ENCODE measurements at places on chromosomes 5 and 9. TPM values are rescaled to one million over a fixed set of nuclear protein-coding genes. Genes with fewer than 3 reads are reported as not detected.

- no peak overlapping the region for H3K4me3 ChIP-seq
- no peak overlapping the region for H3K27ac ChIP-seq
- no peaks in the 10 kb centered on the region for H3K4me1 ChIP-seq
- H3K36me3 ChIP-seq = no peaks in the 10 kb centered on the region
- no peak for DNase-seq
Observed at GRCh38 chr9:84447305-84447704, 106.7 kb upstream of the SLC28A3 start.

DNA sequence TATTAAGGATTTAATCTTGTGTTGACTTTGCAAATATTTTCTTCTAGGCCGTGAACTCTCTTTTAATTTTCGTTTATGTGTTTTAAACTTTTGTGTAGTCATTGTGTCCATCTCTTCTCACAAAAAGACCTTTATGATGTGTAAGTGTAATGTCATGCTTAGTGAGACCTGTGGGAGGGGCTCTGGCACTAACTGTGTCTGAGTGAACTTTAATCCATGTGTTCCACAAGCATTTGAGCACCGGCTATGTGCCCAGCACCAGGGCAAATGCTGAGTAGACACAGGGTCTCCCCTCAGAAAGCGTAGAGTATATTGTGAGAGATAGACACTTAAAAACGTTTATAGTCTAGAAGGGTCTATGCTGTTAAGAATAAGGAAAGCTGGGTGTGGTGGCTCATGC, 272.6 kb upstream of the TUT7 start:
- no peak overlapping the region for H3K4me3 ChIP-seq
- peaks cover 3% of the 10 kb centered on the region for H3K4me1 ChIP-seq
- no peaks in the 10 kb centered on the region for H3K36me3 ChIP-seq
- no peaks in the 10 kb centered on the region for H3K27me3 ChIP-seq

The SLC6A19 gene
- total RNA-seq = not detected

DNA sequence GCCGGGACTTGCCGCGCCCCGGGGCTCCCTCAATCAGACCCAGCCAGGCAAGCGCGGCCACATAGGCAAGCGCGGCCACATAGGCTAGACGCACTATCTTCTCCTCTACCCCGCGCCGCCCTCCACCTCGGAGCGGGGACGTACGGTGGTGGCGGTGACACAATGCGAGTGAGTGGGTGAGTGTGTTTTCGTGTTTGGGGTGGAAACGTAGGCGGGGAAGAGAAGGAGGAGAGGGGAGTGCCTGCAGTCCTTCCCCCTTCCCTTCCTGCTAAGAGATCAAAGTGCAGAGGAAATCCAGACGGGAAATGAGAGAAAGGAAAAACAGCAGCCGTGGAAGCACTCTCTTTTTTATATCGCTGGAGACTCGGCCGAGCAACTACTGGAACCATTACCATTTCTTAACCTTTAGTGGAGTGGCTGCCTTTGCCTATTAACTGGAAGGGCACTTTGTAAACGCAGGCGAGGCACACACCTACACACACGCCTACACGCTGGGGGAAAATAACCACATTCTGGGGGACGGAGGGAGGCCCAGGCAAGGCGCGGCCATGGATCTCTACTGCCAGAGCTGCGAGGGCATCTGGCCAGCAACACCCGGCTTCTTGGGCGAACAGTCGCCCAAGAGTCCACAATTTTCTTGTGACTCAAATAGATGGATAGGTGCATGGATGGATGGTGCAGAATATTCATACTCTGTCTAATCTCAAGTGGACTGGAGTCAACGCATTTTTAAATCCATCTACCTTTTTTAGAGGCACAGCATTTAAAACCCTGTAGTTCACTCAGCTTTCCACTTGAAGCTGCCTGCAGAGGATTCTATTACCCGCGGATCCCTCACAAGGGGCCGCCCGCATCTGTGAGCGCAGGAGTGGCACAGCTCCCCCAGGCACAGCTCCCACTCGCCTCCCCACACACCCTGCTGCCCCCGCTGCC, 2.1 kb downstream of the EDIL3 start:
- no peaks in the 10 kb centered on the region for H3K36me3 ChIP-seq
- no peaks in the 10 kb centered on the region for H3K4me1 ChIP-seq
- H3K4me3 ChIP-seq = peak overlapping the region; percentile 51
- H3K27ac ChIP-seq = peak overlapping the region; percentile 37
- peaks cover 28% of the 10 kb centered on the region for H3K27me3 ChIP-seq

The C8G gene
- 1.5 TPM for total RNA-seq

- no peak overlapping the region for H3K27ac ChIP-seq
- no peak overlapping the region for H3K4me3 ChIP-seq
Observed at GRCh38 chr9:13690595-13690994, 411.1 kb upstream of the MPDZ start.

GRCh38 chr5:12805165-12805698, 901.0 kb upstream of the CTNND2 start:
- no peak for DNase-seq
- H3K27ac ChIP-seq = no peak overlapping the region
- no peak overlapping the region for H3K4me3 ChIP-seq
- H3K36me3 ChIP-seq = no peaks in the 10 kb centered on the region
- H3K27me3 ChIP-seq = no peaks in the 10 kb centered on the region

DNA sequence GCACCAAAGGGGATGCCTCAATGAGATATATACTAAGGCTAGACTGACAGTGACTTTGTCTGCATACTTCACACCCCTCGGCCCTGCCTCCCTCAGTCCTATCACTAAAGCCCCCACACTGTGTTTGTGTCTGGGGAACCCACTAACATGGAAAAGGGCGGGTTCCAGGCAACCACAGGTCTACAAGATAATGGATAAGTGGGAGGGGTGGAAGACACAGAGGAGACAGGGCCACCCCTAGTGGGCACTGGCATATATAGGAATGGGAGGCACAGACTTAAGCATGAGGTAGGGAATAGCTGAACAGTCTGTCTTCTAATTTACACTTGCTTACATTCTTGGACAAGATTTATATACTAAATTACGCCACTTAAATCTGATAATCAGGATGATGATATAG, 74.0 kb downstream of the SLIT3 start:
- H3K27ac ChIP-seq = no peak overlapping the region
- no peaks in the 10 kb centered on the region for H3K4me1 ChIP-seq
- no peaks in the 10 kb centered on the region for H3K27me3 ChIP-seq
- H3K4me3 ChIP-seq = no peak overlapping the region
- DNase-seq = no peak
- H3K36me3 ChIP-seq = no peaks in the 10 kb centered on the region

- H3K36me3 ChIP-seq = no peaks in the 10 kb centered on the region
- H3K27ac ChIP-seq = no peak overlapping the region
- H3K4me3 ChIP-seq = no peak overlapping the region
- H3K27me3 ChIP-seq = no peaks in the 10 kb centered on the region
- no peaks in the 10 kb centered on the region for H3K4me1 ChIP-seq
- DNase-seq = no peak
Observed at GRCh38 chr5:59416451-59416850, 477.1 kb downstream of the PDE4D start.

DNA sequence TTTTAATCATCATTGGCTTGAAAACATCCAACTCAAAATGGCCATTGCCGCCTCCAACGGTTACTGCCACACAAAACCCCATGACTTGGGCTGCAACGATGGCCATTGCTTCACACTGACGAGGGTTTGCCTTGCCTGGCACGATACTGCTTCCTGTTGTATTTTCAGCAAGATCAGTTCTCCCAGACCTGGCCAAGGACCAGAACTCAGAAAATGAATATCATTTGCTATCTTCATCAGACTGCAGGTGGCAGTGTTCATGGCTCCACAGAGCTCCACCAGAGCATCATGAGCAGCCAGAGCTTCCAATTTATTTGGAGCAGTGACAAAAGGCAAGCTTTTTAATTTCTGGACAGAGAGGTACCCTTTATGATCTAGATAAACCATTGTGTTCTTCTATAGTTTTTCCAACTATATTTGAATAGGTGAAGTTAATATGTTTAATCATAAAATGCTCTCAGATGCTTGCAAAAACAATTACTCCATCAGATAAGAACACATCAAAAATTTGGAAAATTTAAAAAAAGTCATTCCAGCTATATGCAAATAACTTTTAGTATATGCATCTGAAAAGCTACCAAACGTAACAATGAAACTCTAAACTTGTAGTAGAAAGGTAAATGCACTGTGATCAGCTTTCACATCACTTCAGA, 10.4 kb downstream of the AMACR start:
- no peaks in the 10 kb centered on the region for H3K27me3 ChIP-seq
- H3K4me3 ChIP-seq = no peak overlapping the region
- no peak overlapping the region for H3K27ac ChIP-seq
- no peaks in the 10 kb centered on the region for H3K4me1 ChIP-seq

GRCh38 chr5:16970826-16971225, 34.7 kb upstream of the MYO10 start:
- no peak overlapping the region for H3K27ac ChIP-seq
- no peaks in the 10 kb centered on the region for H3K36me3 ChIP-seq
- no peaks in the 10 kb centered on the region for H3K4me1 ChIP-seq
- no peak for DNase-seq
- H3K27me3 ChIP-seq = no peaks in the 10 kb centered on the region
